Head of caudate nucleus (tissue), 42 donors: ENCODE measurements at places on chromosomes 6 and 20.
A peak's percentile ranks its signal among the peaks of the same experiment; 100 is the strongest.

DNA sequence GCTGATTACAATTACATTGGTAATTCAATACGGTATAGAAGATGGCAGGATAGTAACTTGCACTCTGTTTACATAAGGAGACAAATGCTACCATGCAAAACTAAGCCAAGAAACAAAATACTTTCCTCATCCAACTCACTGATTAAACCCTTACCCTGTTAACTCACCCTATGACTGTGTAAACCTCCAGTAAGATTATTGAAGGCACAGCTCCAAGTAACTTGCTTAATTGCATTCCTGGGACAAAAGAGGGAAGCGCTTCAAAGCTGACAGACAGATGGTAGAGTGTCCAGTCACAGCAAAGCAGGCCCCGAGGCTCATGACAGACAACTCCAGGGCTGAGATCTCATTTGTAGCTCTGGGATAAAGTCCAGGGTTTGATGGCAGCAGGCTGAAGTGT, 6.9 kb upstream of the KIF16B start:
- no peak for DNase-seq

GRCh38 chr6:27591699-27592480, 119.0 kb upstream of the ZNF184 start:
- DNase-seq = no peak

- DNase-seq = no peak
Measured at GRCh38 chr6:95785785-95786184, 208.4 kb downstream of the MANEA start.

DNA sequence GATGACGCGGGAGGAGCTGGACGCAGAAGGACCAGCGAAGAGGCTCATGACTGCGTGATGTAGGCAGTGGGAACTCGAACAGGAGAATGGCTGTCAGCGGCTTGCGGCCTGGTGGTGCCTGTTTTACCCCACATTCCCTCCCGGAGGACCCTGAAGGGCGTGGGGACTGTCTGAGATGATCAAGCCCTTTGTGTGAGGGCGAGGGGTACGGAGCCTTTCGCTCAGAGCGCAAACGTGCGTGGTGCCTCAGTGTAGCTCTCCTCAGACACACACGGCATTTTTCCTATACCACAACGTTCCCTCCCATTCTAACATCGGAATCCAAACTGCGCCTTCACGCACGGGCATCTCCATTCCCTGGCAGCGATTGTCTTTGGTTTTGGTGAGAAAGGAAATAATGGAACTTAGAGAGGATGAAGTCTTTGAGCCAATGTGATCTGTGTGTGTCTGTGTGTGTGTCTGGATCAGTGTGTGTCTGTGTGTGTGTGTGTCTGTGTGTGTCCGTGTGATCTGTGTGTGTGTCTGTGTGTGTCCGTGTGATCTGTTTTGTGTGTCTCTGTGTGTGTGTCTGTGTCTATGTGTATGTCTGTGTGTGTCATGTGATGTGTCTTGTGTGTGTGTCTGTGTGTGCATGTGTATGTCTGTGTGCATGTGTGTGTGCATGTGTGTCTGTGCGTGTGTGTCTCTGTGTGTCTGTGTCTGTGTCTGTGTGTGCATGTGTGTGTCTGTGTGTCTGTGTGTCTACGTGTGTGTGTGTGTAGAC, 5.3 kb downstream of the PTK6 start:
- no peak for DNase-seq

DNA sequence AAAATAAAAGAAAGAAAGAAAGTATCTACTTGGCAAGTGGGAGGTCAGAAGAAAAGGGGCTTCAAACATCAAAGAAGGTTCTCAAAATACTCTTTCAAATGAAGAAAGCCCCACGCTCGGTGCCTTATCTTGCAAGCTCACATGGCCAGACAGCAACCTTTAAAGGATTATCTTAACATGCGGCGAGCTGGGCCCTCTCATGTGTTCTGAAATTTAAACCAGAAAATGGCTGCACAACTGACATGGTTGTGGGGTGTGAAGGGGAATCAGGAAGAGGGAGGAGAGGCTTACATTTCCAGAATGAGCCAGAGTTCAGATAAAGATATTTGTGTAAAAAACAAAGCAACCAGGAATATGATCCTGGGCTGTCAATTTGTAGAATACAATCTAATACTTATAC, 363.1 kb downstream of the PRKN start:
- no peak for DNase-seq

GRCh38 chr6:85078058-85078457, 313.7 kb upstream of the TBX18 start:
- no peak for DNase-seq

DNA sequence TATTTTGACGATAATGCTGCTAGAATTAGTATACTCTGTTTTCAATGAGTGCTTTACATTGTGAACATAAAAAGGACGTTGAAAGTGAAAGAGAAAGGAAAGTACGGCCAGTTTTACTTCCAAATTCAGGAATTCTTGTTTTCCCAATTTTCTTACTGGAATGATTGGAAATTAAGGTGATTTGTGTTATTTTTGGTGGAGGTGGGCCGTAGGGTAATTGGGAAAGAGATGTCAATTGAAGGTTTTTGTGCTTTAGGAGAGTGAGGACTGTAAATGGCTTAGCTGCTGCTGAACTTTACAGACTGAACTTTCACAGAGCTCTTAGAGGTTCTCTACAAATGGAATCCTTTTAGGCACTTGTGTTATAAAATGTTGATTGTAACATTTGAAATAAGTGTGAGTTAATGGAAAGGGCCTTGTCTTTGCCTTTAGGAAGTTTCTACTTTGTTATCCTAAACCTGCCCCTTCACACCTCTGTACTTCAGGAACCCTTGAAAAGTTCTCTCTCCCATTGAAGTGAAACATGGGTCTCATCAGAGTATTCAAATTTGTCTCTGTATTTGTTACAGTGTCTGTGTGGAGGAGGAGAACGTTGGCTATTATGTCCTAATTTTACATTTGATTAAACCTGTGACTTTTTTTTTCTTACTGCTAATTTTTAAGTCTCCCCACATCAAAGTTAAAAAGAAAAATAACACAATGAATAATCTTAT, 256.4 kb downstream of the ARID1B start:
- no peak for DNase-seq

- DNase-seq = no peak
Measured at GRCh38 chr20:35731862-35732643, 10.0 kb downstream of the RBM39 start.

DNA sequence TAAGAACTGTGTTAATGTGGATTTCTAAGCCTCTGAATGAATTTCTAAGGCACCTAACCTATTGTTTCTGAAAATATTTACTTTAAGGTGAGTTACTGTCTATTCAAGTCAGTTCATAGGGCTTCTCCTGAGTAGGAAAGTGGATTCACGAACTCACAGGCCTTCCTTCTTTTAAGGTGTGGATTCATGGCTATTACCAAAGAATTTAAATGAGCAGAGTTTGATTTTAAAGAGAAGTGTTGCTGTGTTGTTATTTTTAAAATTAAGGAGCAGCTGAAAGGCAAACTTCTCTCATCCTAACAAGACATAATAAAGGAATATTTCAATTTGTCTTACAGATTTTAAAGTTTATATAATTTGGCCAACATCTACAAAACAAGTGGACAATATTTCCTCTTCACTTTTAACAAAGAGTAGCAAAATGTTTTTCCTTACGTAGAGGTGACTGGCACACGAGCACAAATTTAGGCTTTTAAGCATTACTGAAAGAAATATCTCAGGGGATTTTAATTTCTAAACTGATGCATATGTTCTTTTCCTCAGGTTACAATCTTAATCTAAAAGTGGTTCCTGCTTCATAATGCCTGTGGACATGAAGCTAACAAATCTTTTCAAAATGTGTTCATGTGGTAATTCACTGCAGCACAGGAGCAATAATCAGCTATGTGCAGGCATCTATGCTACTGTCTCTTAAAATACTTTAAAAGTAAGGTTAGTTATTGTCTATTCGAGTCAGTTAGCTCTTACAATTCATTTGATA, 602 bp upstream of the TSPYL4 start:
- DNase-seq = no peak

GRCh38 chr20:41306061-41306727, 11.3 kb downstream of the ZHX3 start:
- DNase-seq = no peak

- DNase-seq = no peak
Measured at GRCh38 chr20:13739731-13740649, 44.7 kb downstream of the ESF1 start.

GRCh38 chr6:25939593-25939992, 9.1 kb upstream of the SLC17A2 start:
- DNase-seq = no peak

DNA sequence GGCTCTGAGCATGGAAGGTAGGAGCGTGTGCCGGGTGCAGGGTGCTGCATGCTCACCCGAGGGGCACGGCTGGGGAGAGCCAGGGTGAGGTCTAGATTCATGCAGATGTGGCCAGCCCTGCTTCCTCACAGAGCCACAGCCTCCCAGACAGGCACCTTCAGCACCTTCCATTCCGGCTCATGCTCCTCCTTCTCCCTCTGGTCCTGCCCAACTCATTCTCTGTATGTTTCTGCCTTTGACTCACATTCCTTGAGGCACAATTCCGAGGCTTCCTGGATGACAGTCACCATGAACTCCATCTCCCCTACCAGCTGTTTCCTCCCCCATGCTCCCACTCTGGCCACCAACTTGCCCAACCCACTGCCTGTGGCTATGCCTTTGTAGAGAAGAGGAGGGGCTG, 35.4 kb downstream of the DACT2 start:
- no peak for DNase-seq

GRCh38 chr6:1947922-1948321, 297.5 kb downstream of the GMDS start:
- DNase-seq = no peak

GRCh38 chr6:24080711-24081110, 45.3 kb upstream of the NRSN1 start:
- no peak for DNase-seq

DNA sequence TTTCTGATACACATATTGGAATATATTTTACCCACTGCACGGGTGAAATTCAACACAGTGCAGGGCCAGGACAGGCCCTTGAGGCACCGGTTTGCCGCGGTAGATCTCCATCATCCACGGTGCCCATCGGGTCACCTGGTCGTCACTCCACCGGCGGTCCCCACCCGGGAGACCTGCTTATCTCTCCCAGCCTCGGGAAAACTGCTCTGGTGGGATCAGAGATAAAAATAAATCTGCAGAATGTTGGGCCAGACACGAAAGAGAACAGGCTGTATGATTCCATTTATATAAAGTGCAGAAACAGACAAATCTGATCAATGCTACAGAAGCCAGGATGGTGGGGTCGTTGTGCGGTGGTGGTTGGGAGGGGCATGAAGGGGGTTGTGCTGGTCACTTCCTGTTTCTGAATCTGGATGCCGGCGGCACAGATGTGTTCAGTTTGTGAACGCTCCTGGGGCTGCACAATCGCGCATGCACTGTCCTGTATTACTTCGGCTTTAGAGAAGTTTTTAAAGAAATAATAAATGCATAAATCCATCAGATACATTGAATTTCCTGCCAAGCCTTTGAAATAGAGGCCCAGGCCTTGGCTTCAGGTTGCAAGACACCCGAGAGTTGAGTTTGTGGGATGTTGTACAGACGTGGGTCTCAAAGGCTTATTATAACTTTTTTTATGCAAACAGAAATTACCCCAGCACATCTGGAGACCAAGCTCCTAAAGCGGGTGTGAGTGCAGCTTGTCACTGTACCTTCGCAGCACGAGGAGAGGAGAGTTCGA, 54.3 kb downstream of the ANKRD60 start:
- DNase-seq = no peak

DNA sequence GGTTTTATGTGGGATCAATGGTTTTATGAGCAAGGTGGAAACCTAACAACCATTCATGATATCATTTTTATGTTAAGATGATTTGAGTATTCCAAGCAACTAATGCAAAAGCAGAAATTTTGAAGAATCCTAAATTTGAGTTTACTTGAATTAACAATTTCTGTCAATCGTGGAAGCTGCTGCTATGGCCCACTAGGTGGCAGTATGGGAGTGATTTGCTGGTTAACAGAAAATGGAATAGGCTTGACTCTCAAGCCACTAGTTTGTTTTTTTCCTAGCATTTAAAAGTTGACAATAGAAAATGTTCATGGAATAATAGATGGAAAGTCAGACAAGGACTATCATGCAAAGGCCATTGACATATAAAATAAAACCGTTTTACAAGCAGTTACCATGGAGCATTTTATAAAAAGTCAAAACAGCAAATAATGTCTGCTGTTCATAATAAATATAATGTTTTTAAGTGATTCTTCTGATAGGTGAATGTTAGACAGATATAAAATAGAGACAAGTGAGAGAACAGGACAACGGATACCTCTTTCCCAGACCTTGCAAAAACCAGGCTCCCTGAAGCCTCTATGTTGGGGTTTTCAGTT, 43.0 kb upstream of the TMEM200A start:
- DNase-seq = peak; percentile 53

DNA sequence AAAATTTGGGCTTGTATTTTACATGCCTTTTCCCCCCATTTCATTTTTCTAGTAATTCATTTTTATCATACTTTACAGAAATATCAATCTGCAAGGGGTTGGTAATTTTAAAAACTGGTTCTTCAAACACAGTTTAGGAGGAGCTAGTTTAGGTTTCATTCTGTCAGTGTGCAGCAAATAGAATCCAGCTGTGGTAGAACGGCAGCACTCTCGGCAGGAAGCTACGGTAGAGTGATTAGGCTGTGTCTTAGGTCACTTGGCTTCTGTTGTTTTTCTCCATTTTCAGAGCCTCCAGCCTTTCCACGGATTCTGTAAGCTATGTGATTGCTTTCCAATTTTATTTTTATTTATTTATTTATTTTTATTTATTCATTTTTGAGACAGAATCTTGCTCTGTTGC, 32.7 kb downstream of the TLDC2 start:
- no peak for DNase-seq

DNA sequence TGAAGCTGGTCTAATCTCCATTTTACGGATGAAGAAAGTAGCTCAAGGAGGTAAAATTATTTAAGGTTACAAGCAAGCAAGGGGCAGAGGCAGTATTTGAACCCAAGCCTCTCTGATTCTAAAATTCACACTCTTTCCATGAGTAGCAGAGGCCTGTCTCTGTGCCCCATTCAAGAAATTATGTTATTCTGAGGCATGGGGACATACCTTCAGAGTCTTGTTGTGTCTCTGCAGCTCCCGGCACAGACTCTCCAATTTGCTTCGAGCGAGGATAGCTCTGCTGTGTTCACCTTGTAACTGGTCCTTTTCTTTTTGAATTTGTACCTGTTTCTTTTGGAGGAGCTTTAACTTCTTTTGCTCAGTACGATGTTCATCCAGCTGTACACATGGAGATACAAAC, 21.5 kb downstream of the TXLNB start:
- no peak for DNase-seq

DNA sequence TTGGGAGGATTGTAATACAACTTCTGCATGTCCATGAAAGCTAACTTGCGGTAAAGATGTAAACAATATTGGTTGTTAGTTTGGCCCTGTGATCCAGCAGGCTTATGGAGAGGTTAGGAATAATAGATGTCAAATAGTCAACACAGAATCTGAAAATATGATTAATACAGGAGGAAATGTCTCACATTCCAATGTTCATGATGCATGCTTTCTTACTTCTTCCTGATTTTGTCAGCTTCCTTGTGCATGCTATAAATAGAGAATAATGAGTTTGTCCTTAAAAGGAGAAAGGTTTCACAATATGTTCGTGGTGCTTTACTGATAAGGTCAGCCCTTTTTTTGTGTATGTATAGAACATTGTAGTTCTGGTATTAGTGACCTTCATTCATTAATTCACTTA, 136.7 kb downstream of the MMUT start:
- DNase-seq = no peak
